ENCODE measurements at places on chromosomes 16 and 17.

DNA sequence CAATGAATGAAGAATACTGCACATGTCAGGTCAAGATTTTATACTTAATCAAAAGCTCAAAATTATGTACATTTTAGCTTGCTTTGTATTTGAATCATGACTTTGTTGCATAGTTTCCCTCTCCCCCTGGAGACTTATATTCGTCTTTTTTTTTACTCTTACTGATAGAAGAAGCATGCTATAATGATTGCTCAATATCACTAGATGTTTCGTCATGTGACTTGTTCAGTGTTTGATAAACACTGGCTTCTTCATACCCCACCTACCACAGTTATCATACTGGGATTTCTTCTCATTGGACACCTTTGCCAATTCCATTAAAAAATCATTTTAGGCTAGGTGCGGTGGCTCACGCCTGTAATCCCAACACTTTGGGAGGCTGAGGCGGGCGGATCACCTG is 148.7 kb downstream of the FTO start:
- DNase-seq = no peak

DNA sequence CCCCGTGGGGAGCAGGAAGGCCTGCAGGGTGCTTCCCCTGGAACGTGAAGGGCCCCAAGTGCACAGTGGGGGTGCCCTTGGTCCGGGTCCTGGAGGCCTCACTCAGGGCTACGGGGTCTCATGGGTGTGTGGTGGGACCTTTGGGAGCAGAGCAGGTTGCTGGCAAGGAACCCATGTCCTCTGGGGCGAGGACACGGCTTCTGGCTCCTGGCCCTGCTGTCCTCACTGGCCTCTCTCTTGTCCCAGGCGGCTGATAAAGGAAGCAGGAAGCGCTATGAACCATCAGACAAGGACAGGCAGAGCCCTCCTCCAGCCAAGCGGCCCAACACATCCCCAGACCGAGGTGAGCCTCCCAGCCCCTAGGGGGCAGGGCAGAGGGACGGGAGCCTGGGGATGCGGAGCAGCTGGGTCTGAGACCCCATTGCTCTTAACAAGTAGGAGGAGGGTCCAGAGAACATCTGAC is 9.8 kb upstream of the IL17C start:
- no peak for DNase-seq

DNA sequence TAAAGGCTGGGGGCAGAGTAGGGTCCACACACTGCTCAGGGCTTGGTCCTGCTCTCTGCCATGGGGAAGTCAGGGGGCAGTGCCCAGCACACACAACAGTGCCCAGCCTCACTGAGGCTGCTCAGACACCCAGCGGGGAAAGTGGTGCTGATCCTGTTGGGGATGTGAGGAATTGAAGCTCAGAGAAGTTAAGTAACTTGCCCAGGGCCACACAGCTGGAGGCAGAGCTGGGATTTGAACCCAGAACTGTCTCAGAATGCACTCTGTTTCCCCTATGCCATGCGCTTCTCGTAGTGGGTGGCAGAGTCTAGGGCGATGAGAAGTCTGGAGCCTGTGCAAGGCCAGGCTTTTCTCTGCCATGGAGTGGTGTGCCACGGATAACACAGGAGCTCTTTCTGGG is 59.3 kb downstream of the SDK2 start:
- DNase-seq = no peak

DNA sequence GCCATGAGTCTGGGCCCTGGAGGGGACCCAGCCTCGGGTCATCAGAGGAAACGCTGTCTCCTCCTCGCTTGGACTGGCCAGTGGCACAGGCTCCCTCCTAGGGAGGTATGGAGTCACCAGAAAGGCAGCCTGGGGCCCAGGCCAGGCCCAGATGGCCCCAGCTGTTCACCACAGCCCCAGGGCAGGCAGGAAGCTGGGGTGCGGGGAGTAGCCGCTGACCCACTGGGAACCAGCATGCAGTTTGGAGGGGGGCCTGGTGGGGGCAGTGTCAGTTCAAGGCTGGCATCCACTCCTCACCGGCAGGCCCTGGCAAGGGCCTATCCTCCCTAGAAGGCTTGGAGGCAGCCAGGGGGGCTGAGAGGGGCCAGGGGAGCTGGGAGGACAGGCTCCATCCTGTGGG is 48.8 kb downstream of the SDK2 start:
- DNase-seq = peak; percentile 11

DNA sequence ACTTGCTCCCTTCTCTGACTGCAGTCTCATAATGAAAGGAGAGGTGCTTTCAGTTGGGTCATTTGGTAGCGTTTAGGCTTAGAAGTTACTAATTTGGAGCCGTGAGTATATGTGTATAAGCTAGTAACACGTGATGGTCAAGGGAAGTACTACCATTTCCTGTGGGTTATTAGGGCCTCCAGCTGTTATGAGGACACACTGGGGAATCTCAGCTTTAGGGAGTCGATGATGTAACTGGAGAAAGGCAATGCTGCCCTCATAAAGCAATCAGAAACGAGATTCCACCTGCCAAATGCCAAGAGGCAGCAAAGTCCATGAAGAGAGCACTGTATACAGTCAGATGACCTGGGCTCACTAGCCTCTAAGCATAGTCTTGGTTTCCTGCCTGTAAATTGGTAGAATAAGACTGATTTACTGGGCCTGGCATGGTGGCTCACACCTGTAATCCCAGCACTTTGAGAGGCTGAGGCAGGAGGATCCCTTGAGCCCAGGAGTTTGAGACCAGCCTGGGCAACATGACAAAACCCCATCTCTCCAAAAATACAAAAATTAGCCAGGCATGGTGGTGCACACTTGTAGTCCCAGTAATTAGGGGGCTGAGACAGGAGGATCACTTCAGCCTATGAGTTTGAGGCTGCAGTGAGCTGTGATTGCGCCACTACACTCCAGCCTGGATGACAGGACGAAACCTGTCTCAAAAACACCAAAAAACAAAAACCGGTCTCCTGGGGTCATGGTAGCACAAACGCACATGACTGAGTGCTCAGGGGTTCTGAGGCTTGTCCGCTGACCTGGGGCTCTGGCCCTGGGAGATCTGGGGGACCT is 53.0 kb downstream of the SF3B3 start:
- peak; percentile 20 for DNase-seq

DNA sequence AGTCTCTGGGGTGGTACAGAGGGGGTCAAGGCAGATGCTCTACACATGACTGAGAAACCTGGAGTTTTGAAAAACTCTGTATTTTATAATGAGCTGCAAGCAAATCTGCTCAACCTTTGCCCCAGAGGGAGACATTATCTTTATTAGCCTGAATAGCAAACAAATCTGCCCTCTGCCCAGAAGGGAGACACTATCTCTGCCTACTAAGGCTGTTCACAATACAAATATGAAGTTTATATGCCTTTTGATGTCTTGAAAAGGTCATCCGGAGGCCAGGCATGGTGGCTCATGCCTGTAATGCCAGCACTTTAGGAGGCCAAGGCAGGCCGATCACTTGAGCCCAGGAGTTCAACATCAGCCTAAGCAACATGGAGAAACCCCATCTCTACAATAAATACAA is 11.0 kb upstream of the XYLT1 start:
- no peak for DNase-seq
